ENCODE measurements at places on chromosomes 2 and 18.

DNA sequence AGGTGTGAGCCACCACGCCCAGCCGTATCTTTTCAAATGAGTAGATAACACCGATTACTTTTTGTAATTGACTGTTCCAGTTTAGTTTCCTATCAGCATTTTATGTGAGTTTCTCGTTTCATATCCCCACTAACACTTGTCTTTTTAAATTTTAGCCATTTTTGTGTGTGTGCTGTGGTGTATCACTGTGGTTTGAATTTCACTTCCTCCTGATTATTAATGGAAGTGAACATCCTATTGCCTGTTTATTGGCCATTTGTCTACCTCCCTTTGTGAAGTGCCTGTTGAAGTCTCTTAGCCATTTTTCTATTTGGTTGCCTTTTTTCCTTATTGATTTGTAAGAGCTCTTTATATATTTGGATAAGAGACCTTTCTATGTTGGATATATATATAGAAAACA lies 91.7 kb upstream of the STON1 start:
- DNase-seq = no peak

DNA sequence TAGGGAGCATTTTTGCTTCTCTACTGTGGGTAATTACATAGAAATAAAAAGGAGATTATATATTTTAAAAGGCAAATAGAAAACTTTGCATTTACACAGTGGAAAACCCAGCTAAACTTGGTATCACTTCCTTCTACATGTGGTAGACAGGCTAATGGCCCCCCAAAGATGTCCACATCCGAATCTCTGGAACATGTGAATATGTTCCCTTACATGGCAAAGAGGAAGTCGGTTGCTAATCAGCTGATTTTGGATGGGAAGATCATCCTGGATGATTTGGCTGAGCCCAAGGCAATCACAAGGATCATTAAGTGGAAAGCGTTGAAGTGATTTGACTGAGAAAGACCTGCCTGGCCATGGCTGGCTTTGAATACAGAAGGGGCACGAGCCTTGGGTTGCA lies 26.2 kb downstream of the CREG2 start:
- DNase-seq = no peak

GRCh38 chr2:98528349-98528748 lies 80.0 kb downstream of the COA5 start:
- DNase-seq = no peak

GRCh38 chr2:165467921-165468320 lies 1.6 kb upstream of the CSRNP3 start:
- no peak for DNase-seq

- DNase-seq = no peak
Measured at GRCh38 chr18:35497027-35497369, 762 bp downstream of the INO80C start.

- no peak for DNase-seq
Measured at GRCh38 chr2:217261452-217261851, 401.6 kb upstream of the TNP1 start.

DNA sequence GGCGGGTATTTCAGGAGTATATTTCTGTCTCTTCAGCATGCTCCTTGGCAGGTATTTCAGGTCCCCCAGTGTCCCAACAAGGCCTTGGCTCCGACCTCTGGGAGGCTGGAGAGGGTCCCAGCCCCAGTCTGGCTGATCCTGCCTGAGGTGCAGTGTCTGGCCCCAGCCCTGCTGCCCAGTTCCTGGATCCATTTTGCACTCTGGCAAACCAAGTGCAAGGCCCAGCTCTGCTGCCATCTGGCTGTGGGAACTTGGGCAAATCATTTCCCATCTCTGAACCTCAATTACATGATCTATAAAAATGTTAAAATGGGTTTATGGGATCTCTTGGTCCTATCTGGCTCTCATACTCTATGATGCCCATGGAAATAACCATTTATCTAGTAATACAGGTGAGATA lies 63.6 kb downstream of the ZBTB7C start:
- no peak for DNase-seq

DNA sequence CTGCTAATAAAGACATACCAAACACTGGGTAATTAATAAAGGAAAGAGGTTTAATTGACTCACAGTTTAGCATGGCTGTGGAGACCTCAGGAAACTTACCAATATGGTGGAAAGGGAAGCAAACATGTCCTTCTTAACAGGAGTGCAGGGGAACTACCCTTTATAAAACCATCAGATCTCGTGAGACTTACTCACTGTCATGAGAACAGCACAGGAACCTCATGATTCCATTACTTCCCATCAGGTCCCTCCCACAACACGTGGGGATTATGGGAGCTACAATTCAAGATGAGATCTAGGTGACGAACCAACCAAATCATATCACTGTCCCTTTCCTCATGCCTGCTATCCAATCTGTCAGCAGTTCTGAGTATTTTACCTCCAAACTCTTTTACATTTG lies 586.7 kb downstream of the TDRD15 start:
- DNase-seq = no peak

DNA sequence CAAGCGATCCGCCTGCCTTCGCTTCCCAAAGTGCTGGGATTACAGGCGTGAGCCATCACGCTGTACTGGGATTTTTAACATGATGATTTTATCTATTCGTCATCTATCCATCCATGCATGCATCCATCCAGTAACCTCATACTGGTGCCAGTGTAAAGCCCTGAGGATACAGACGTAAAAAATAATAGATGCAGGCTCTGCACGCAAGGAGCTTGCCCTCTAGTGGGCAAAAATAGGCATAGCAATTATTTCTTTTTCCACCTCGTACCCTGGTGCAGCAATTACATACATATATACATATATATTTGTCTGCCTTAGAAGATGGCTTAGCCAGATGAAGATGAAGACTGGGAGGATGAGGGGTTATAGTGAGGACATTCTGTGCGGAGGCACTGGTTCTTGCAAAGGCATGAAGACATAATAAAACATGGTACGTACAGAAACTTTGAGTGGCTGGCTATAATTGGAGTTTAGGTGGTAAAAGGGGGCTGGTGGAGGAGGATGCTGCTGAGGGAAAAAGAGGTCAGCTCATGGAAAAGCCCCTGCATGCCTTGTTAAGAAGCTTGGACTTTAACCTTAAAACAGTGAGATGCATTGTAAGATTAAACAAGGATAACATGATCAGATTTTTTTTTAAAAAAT lies 19.6 kb upstream of the RPIA start:
- no peak for DNase-seq

DNA sequence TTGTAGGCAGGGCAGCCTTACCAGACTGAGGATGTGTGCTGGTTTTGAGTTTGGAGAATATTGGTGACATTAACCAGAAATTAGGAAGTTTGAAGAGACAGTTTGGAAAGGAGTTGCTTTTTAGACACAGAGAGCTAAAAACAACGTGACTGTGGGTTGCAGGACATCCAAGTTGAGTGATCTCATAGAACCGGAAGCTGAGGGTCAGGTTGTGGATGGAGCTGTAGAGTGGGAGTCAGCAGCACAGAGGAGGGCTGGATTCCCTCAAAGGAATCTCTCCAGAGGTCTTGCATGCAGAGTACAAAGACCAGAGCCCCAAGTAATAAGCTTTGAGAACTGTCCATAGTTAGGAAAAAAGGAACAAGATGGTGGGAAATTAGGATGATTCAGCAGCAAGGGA lies 9.3 kb downstream of the MAPRE3 start:
- DNase-seq = no peak

- no peak for DNase-seq
Measured at GRCh38 chr18:1968801-1969498, 602.4 kb downstream of the METTL4 start.

DNA sequence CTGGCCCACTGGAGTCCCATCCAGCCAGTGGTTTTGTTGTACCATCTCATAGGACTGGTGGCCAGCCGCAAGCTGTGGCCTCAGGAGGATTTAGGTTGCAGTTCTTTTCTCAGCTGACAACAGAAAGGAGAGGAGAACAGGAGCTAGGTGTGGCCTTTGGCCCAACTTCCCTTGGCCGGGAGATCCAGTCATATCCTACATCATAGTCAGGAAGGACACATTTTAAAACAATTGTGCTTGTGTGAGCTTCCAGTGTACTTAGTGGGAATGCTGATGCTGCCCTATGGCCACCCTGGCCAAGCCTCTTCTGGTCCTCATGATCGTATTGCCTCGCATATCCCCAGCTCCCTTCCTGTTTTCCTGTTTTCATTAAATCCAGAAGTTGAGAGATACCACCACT lies 98.1 kb downstream of the WDSUB1 start:
- DNase-seq = no peak

DNA sequence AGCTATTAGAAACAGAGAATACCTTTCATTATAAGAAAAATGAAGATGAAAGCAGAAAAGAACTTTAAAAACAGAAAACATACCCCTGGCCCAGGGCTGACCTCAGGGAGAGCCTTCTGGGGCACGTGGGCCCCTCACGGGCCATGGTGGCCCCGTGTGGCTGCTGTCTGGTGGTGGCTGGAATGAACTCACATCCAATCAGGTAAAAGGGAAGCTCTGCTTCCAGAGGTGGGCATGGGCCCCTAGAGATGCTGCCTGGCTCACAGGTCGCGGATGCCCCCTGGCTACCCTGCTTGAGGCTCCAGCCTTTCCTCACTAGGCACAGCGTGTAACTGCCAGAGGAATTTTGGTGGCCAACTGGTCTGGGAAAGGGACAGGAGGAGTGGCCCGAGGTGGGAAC lies 16.6 kb downstream of the SNORC start:
- no peak for DNase-seq

- DNase-seq = no peak
Measured at GRCh38 chr2:180394305-180394704, 387.2 kb upstream of the CWC22 start.

- no peak for DNase-seq
Measured at GRCh38 chr2:15673919-15674636, 82.4 kb downstream of the DDX1 start.

DNA sequence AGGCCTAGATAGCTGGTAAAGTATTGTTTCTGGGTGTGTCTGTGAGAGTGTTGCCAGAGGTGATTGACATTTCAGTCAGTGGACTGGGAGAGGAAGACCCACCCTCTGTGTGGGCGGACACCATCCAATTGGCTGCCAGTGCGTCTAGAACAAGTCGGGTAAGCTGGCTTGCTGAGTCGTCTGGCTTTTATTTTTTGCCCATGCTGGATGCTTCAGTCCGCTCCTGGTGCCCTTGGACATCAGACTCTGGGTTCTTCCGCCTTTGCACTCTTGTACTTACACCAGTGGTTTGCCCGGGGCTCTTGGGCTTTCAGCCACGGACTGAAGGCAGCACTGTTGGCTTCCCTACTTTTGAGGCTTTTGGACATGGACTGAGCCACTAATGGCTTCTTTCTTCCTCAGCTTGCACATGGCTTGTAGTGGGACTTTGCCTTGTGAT lies 24.3 kb downstream of the DIS3L2 start:
- DNase-seq = no peak

GRCh38 chr2:110934948-110935347 lies 185.8 kb upstream of the BCL2L11 start:
- no peak for DNase-seq

- no peak for DNase-seq
Measured at GRCh38 chr2:1656326-1656960, 87.9 kb downstream of the PXDN start.
